ENCODE measurements at places on chromosomes 11 and 22. TPM values are rescaled to one million over a fixed set of nuclear protein-coding genes. Genes with fewer than 3 reads are reported as not detected.
A peak's percentile ranks its signal among the peaks of the same experiment; 100 is the strongest.

DNA sequence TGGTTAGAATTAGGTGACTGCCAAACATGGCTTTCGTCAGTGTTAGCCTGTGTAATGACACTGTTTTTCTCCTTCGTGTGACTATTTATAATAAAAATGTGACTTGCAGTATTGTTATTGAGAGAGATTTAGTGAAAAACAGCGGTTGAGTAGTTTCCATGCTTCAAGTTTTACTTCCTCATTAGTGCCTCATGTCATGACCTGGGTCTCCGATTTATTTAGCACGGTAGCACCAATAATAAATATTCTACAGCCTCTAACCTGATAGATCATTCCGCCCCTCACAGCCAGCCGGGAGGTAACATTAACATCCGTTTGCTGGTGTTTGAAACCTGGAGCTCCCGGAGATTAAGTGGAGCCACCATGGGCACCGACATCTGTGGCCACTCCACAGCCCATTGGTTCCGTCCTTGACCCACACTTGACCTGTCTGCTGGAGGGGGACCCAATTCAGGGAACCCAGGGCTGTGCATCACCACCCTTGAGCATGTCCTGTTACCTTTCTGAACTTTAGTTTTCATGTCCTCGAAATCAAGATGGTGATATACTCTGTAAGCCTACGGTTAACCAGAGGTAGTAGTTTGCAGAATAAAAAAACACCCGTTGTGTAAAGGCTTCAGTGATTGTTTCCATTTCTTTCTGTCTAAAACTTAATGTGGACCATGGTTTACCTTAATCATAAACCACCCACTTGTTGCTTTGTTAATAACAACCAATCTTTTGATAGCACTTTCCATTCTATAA lies 104.1 kb downstream of the ATXN10 start:
- DNase-seq = no peak

DNA sequence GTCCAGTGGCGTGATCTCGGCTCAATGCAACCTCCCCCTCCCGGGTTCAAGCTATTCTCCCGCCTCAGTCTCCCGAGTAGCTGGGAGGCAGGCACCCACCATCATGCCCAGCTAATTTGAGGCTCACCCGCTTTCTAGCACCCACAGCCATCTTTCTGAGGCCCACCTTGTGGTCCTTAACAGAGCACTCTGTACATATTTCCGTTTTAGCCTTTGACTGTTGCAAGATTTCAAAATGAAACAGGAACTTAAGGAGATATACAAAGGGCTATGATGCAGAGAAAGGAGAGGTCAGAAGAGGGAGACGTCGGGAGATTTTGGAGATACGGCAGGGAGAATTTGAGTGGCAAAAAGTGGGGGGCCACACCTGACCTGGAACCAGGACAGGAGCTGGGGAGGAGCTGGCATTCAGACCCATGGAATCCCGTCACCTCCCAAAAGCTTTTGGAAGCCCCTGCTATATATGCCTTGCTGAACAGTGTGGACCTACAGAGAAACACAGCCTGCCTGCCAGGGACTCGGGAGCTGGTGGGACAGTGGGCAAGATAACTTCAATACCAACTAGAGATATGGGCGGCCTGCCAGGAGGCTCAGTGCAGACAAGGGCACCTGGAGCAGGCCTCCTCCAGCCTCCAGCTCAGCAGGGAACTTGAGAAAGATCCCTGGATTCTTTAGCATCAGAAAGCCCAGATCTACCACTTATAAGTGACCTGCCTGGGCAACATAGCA lies 8.0 kb upstream of the CLCF1 start:
- DNase-seq = no peak

GRCh38 chr11:69874984-69875624 lies 55.9 kb upstream of the FGF3 start:
- no peak for DNase-seq

- no peak for DNase-seq
Measured at GRCh38 chr22:50274311-50274710, 4.1 kb upstream of the MAPK11 start.

- DNase-seq = no peak
Measured at GRCh38 chr22:27989758-27990450, 70.8 kb upstream of the PITPNB start.

DNA sequence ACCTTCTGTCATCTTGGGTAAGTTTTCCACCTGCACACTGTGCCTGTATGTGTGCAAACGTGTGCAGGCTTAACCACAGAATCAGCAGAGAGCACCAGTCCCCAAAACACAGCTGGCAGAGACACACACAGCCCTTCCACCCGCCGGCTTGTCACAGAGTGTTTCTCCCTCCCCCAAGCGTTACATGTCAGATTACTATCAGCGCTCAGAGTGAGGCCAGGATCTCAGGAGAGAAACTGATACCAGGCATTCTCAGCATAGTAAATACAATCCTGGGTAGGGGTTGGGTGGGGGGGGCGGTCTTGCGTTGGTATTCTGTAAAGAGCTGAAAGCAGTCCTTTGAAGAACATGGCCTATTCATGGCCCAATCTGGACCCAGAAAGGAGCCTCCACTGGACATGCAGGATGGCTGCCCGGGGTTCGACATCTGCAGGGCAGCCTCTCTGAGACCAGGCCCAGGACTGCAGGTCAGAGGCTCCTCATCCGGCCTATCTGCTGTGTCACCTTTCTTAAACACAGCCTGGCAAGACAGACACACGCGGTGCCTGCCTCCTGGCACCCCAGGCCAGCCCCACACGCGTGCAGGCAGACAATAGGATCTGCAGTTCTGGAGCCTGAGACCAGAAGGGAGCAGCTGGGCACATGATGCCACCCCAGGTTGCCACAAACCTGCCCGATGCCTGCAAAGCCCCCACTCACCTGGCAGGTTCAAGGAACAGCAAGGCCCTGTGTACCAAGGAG lies 1.7 kb downstream of the OSBPL5 start:
- no peak for DNase-seq

- no peak for DNase-seq
Measured at GRCh38 chr11:121669422-121669821, 216.7 kb upstream of the SORL1-AS1 start.

DNA sequence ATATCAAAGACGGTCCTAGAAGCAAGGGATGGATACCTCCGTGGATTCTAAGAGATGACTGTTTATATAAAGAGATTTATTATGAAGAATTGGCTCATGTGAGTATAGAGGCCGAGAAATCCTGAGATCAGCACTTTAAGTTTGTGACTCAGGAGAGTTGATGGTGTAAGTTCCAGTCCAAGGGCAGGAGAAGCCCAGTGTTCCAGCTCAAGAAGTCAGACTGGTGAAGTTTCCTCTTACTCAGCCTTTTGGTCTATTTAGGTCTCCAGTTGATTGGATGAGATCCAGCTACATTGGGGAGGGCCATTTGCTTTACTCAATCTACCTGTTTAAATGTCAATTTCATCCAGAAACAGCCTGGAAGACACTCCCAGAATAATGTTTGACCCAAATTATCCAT lies 45.1 kb downstream of the TSPAN18 start:
- no peak for DNase-seq

- no peak for DNase-seq
Measured at GRCh38 chr11:74777038-74777437, 28.4 kb downstream of the RNF169 start.

GRCh38 chr11:2210366-2211112 lies 38.9 kb upstream of the TH start:
- DNase-seq = no peak

GRCh38 chr22:49965091-49966040 lies 4.8 kb downstream of the PIM3 start:
- no peak for DNase-seq

DNA sequence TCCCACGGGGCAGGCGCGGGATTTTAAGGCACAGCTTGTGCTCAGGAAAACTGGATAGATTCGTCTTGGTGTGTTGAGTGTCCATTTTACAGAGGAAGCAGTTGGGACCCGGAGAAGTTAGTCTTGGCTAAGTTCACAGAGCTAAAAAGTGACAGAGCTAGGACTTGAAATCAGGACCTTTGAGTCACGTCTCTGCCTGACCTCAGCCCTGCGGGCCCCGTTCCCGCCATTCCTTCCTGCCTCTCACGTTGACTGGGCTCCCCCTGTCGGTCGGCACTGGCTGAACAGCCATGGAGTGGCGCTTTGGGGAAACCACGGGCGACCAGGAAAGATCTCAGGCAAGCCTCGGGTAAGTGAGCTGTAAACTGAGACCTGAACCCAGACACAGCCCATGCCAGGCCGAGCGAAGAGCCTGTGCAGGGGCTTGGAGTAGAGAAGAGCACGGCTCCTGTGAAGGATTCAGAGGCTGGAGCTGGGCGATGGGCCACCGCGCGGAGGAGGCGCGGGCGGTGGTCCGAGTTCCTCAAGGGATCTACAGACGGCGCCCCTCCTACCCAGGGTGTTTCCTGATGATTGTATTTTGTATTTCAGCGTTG lies 54.1 kb downstream of the WNT11 start:
- no peak for DNase-seq

- DNase-seq = no peak
Measured at GRCh38 chr11:104918113-104918824, 20.0 kb upstream of the CASP12 start.

- DNase-seq = peak; percentile 31
Measured at GRCh38 chr11:103433386-103434072, 324.3 kb downstream of the DYNC2H1 start.

The MMP8 gene
- polyA plus RNA-seq = 0.06 TPM

The HDHD5 gene
- 43.0 TPM for polyA plus RNA-seq

The SLC22A8 gene
- 54.6 TPM for polyA plus RNA-seq

The PDE3B gene
- 10.6 TPM for polyA plus RNA-seq

The SLC6A5 gene
- polyA plus RNA-seq = 0.15 TPM

Data from renal cortex interstitium (tissue), 15 donors.